GF-D8 (cell line): ENCODE measurements at places on chromosomes 13 and 19.
A peak's percentile ranks its signal among the peaks of the same experiment; 100 is the strongest.

- DNase-seq: no peak
These were observed 5.2 kb upstream of the DPP9 start for GRCh38 chr19:4728871-4729270.

GRCh38 chr13:101868585-101869469 lies 416.4 kb downstream of the ITGBL1 start:
- DNase-seq: no peak

DNA sequence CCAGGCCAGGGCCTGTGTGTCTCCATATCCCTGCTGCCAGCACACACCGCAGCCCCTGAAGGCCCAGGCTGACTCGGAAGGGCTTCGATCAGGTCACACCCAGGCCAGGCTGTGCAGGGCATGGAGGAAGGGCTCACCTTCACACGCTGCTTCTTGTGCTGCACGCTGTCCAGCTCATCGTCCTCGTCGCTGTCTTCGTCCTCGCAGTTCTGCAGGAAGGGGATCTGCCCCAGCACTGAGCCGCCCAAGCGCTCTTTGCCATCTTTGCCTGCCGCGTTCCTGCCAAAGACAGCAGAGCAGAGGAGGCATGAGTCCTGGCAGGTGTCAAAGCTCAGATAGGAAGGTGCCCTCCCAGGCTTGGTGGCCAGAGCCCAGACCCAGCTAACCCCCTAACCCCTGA lies 13.7 kb upstream of the PRKD2 start:
- DNase-seq: no peak

DNA sequence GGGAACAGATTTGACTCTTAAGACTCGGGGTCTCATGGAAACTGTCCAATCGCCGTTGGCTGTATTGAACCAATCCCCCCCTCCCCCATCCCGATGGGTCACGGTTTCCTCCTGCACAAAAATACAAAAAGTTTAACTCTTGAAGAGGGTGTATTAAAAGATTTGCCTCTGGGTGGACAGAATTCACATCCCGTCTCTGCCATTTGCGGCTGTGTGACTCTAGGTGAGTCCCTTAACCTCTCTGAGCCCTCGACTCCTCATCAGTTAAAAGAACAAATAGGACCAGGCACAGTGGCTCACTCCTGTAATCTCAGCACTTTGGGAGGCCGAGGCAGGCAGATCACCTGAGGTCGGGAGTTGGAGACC lies 31.3 kb upstream of the FEM1A start:
- no peak for DNase-seq

- DNase-seq: no peak
These were observed 187.2 kb downstream of the ITGBL1 start for GRCh38 chr13:101639711-101640110.

DNA sequence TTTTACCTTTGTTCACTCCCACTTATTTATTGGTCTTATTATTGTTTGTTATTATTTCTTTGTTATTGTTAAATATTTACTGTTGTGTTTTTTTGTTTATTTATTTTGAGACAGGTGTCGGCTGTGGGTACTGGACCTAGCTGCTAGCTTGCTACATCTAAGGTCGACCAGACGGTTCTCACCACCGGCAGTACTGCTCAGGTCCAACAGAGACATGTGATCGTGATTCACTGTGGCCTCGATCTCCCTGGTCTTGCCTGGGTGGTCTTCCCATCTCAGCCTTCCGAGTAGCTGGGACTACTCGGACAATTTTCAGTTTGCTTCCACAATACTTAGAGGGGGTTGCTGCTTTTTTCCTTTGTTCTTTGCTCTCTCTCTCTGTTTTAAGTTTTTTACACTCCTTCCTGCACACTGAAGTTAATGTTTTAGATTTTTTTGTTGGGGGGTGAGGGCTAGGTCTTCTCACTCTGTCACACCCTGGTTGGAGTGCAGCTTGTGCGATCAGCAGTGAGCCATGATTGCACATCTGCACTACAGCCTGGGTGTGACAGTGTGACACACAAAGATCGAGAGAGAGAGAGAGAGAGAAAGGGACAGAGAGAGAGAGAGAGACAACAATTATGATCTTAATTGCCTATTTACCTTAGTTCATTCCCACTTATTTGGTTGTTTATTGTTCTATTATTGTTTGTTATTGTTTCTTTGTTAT lies 1432.4 kb downstream of the UQCRFS1 start:
- peak; percentile 2 for DNase-seq

GRCh38 chr19:42555317-42555716 lies 27.0 kb upstream of the CEACAM1 start:
- DNase-seq: peak; percentile 28

- DNase-seq: peak; percentile 98
These were observed 11.0 kb downstream of the MOB3A start for GRCh38 chr19:2084993-2085720.

GRCh38 chr13:86692291-86692690 lies 893.1 kb upstream of the SLITRK6 start:
- DNase-seq: no peak

- DNase-seq: no peak
These were observed 536 bp downstream of the UBA2 start for GRCh38 chr19:34428549-34429285.

GRCh38 chr19:1699998-1700732 lies 47.8 kb upstream of the TCF3 start:
- DNase-seq: no peak

- DNase-seq: no peak
These were observed 42.0 kb upstream of the SLC15A1 start for GRCh38 chr13:98794498-98794897.
